Peyer's patch (tissue), 4 donors: ENCODE measurements at places on chromosomes 13 and 19.

- no peak for DNase-seq
These were observed 370.9 kb downstream of the KLF5 start for GRCh38 chr13:73429701-73430100.

DNA sequence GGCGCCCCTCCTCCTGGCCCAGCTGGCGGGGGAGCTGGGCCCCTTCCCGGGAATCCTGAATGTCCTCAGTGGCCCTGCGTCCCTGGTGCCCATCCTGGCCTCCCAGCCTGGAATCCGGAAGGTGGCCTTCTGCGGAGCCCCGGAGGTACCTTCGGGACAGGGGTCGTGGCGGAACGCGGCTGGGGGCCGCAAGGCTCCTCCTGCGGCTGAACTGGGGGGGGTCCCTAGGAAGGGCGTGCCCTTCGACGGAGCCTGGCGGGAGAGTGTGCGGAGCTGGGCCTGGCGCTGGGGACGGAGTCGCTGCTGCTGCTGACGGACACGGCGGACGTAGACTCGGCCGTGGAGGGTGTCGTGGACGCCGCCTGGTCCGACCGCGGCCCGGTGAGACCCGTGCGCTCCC, 8.6 kb downstream of the ALDH16A1 start:
- DNase-seq, result peak; percentile 39

GRCh38 chr19:45503909-45504308, 3.4 kb upstream of the VASP start:
- DNase-seq, result no peak

DNA sequence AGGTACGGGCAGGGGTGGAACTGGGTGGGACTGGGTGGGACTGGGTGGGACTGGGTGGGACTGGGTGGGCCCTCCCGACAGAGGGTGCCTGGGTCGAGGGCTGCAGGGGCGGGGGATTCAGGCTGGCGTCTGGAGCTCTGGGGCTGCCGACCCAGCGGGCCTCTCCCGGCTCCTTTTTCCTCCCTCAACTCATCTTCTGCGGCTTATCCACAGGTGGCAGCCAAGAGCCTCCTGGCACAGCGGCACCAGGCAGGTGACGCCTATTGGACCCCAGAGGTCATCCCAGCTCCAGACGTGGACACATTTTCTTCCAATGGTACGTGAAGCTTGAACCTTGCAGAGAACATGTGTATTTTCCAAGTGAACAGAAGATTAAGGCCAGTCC, 533 bp downstream of the ZNF544 start:
- no peak for DNase-seq

DNA sequence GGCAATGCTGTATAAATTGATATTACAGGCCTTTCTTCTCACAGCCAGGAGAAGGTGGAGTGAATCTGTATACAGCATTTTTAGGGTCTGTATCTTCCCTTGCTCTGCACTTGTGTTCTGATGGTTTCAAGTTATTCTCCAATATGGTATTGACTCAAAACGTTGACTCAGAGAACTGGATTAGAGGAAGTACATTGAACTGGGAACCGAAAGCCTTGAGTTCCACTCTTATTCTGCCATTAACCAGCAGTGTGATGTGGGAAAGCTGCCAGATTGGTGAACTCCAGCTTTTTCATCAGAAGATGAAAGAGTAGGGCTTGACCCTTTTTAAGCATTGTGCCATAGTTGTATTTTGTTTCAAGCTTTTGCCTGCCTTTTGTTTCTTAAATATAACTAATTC, 167.7 kb downstream of the SPRY2 start:
- DNase-seq, result no peak

- DNase-seq, result no peak
These were observed 10.1 kb downstream of the TTYH1 start for GRCh38 chr19:54425382-54425723.

DNA sequence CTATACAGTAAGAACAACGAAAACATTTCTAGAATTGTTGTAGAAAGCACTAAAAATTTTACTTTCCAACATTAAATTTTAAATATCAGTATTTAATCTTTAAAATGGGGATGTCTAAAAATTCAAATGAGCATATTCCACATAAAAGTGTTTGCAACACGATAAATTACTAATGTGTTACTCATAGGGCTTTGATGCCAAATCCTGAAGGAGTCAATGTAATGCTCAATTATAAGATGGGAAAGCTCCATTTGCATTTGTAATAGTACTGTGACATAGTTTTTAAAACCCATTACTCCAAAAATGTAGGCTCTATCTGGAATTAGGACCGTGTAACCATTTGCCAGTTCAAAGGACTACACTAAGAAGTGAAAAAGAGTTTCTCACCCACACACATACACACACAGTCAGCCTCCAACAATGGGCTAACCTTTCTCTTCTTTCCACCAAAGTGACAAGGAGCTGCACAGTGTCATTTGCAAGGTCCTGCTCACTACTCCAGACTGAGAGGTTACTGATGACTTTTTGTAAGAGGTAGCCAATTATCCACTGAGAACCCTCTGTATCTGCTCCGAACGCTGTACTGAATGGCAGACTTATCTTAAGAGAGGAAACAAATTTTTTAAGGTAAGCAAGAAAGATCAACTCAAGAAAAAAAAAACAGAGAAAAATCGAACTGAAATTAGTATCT, 26.1 kb upstream of the EEF1AKMT1 start:
- DNase-seq, result no peak

DNA sequence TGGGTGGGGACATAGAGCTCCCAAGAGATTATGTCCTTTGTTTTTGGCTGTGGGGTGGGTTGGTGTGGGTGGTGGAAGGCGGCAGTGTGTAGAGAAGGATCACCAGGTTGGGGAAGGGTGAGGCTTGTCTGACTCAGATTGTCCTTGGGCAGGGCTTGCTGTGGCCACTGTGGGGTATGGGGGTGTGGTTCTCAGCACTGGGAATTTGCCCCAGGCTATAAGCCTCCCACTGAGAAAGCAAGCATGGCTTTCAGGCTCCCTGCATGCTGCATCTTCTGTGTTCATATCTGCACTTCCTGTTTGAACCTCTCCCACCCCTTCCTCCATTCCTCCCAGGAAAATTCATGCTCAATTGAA, 34.9 kb downstream of the DNAJC15 start:
- DNase-seq, result no peak

GRCh38 chr19:10000171-10000826, 10.0 kb downstream of the COL5A3 start:
- peak; percentile 53 for DNase-seq

- DNase-seq, result no peak
These were observed 16.5 kb downstream of the SIGLEC7 start for GRCh38 chr19:51158474-51159129.

GRCh38 chr13:52846567-52847321, 1.7 kb downstream of the PCDH8 start:
- peak; percentile 62 for DNase-seq

DNA sequence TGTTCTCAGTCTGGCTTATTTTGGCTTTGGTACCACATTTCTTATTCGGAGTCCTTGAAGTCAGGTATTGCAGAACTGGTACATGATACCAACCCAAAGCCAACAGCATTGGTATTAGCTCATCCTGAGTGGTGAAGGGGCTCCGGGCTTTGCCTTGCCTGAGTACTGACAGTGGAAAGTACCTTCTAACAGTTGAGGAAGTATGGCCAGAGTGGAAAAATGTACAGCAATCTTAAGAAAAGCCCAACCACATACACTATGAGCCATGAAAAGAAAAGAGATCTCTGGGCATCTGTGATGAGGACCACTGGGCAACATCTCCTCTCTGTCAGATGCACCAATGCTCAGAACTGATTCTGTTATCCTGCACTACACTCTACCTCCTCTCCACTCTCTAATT, 8.3 kb downstream of the LCP1 start:
- no peak for DNase-seq

DNA sequence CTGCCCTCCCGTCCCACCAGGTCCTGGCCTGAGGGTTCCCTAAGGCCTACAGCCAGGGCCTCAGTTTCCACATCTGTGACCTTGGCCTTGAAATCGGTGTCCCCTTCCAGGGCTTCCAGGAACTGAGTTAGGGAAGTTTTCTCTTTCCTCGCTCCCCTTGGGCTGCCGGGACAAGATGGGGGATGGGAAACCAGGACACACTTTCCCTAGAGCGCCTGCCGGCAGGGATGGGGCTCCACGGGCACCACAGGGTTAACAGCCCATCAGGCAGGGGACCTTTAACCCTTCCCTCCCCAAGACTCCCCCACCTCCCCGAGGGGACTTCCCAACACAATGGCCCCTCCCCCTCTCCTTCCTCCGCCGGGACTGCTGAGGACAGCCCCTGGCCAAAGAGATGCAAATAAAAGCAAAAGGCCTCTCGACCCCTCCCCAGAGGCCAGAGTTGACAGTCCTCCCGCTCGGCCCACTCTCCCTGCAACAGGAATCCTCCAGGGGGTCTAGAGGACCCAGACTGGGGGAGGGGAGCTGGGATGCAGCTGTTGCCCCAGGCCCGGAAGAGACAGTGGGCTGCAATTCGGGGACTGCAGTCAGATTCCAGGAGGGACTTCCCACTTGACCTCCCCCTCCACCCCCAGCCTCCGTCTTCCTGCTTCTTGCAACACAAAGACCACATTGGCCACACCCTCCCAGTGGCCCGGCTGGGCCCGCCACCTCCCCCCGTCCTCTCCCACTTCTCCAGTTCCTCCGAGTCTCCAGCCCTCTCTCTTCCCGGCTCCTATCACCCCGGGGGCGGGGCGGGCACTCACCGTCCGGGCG, 3.4 kb downstream of the BBC3 start:
- peak; percentile 77 for DNase-seq

DNA sequence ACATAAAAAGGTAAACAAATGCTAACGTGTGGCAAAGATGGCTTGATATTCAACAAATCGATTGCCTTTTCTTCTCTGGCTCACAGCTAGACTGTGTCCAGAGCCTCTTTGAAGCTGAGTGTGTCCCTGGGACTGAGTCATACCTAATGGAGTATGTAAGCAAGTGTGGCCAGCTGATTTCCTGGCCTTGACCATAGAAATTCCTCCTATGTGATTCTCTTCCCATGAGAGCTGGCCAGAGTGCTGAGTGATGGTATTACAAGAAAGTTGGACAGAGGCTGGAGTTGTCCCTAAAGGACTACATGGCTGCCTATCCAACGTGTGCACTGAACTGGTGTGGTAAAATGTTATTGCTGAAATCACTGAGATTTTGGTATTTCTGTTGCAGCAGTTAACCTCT, 320.1 kb upstream of the SLC10A2 start:
- no peak for DNase-seq

GRCh38 chr13:41456768-41457588, at the start of gene RGCC:
Gene RGCC, plus strand, starts transcription at chr13:41457550. Its CDS starts 158 bp downstream, at chr13:41457708.
- DNase-seq, result peak; percentile 71

- DNase-seq, result no peak
These were observed 362.8 kb downstream of the NALCN start for GRCh38 chr13:101053301-101054093.

DNA sequence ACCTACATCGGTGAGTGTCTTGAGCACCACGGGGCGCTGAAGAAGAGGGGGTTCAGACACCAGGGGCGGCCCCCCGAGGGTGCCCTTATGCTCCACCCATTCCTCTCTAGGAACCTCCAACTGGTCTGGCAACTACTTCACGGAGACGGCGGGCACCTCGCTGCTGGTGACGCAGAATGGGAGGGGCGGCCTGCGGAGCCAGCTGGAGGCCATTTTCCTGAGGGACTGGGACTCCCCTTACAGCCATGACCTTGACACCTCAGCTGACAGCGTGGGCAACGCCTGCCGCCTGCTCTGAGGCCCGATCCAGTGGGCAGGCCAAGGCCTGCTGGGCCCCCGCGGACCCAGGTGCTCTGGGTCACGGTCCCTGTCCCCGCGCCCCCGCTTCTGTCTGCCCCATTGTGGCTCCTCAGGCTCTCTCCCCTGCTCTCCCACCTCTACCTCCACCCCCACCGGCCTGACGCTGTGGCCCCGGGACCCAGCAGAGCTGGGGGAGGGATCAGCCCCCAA, 12.1 kb downstream of the HIPK4 start:
- DNase-seq, result no peak

- no peak for DNase-seq
These were observed 177.0 kb upstream of the IRS2 start for GRCh38 chr13:109963384-109963783.

GRCh38 chr13:104833221-104833620, 1702.2 kb downstream of the EFNB2 start:
- DNase-seq, result no peak

- DNase-seq, result no peak
These were observed 34.5 kb downstream of the SHISA2 start for GRCh38 chr13:26017196-26017921.

GRCh38 chr19:3691372-3691716, 8.9 kb downstream of the PIP5K1C start:
- no peak for DNase-seq

- no peak for DNase-seq
These were observed 31.0 kb downstream of the CILP2 start for GRCh38 chr19:19568802-19569756.

DNA sequence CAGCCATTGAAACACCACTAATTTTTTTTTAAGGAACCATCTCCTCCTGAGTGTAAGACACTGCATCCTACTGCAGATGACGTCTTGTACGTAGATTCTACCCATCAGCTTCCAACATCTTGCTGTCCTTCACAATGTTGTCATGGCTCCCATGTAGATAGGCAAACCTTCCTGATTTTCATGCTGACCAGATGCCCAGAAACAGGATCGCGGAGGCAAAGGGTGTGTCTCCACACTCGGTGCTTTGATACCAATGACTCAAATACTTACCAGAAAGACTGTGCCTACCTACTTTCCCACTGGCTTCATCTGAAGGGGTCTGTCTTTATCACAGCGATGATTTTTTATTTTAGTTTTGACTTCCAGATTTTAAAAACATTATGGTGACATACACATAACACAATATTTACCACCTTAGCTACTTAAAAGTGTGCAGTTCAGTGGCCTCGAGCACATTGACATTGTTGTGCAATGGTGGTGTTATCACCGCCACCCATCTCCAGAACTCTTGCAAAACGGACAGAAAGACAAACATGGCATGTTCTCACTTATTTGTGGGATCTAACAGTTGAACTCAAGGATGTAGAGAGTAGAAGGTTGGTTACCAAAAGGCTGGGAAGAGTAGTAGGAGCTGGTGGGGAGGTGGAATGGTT, 94.0 kb upstream of the PEG3 start:
- no peak for DNase-seq

DNA sequence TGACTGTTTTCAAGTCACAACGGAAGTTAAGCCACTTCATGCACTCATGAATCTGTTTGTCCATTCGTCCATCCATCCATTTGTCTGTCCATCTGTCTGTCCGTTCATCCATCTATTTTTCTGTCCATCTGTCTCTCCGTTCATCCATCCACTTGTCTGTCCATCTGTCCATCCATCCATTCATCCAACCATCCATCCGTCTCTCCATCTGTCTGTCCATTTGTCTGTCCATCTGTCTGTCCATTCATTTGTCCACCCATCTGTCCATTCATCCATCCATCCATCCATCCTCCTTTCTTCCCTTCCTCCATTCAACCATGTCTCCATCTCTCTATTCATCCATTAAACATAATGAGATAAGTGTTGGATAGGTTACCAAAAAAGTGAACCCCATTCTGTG, 123.5 kb upstream of the UQCRFS1 start:
- DNase-seq, result no peak

- DNase-seq, result no peak
These were observed 29.6 kb downstream of the VWA8 start for GRCh38 chr13:41931337-41931736.
